ENCODE measurements at places on chromosomes 7 and 10.

DNA sequence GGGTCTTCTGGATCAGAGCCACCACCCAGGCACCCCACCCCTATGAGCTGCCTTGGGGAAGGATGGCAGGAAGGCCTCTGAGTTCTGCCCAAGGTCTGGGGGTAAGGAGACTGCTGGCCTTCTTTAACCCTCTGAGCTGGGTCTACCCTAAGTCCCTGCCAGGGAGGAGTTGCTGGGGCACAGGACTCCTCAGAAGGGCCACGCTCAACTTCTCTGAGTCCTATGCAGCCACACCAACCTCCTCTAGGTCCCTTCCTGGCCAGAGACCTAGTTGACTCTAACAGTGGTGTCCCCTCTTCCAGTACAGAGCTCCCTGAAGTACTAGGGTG, 2.6 kb upstream of the NEURL1 start:
- no peak for DNase-seq

DNA sequence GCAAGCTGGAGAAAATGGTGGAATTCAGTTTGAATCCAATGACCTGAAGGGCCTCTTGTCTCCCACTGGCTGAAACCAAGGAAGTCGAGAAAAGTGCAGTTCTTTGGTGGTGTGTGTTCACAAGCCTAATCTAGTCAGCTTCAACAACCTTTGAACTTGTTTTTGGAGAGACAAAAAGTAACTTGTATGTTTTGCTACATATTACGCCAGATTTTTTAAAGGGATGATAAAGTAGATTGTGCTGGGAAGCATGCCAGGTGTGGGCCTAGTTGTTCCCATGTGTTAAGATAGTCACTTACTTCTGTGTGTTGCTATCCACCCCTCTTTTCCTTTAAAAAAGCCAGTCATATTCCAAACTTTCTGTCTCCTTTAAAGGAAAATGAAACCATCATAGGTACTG, 79.7 kb upstream of the FAM3C start:
- no peak for DNase-seq

DNA sequence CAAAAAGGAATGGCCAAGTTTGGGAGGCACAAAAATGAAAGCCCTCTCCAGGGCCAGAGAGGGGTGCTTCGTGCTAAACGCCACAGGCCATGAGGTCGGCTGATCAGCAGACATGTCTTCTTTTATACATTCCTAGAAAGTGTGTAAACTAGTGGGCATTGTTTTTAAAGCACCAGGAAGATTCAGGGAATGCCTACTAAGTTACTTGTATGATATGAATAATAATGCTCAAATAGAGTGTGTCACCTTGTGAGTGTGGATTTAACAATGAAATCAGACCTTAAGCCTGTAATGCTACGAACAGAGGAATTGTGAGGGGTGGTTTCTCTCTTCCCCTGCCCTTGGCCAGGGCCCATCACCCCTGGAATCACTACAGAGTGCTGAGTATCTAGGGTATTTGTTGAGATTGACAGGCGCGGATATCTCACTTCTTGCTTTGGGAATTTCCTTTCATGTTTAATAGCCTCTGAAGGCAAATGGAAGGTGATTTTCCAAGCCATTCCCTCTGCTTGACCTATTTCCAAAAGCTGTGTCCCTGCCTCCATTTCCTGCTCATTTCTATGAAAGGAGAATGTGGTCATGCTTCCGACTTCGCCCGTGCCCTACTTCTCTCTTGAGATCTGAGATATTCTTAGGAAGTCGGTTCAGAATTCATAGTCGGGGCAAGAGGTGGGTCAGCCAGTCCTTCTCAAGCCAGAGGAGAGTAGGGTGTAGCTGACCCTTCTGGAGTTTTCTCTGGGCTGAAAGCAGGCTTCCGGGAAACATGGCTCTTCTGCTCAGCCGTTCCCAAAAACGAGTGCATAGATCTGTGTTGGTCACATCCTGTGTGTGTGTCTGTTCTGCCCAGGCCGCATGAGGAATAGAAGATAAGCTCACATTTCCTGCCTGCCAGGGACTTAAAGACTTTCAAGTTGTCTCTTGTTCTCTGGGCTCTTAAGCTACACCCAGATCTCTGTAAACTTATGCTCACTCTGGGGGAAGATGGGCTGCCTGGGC, 167.8 kb upstream of the ITGB1 start:
- no peak for DNase-seq

DNA sequence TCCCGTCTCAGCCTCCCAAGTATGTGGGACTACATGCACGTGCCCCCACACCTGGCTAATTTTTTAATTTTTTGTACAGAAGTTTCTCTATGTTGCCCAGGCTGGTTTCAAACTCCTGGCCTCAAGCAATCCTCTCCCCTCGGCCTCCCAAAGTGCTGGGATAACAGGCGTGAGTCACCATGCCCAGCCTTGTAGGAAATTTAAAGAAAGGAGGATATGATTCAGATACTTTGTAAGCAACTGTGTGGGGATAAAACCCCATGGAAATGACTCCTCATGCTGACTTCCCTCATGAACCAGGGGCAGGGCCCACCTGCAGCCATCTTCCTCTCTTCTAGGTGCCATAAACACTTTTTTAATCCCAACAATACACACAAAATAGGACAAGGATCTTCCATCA, 50.2 kb downstream of the APBB1IP start:
- DNase-seq = no peak

- no peak for DNase-seq
Measured at GRCh38 chr7:41882256-41882655, 179.4 kb upstream of the INHBA start.

- no peak for DNase-seq
Measured at GRCh38 chr7:80719261-80719660, 80.8 kb downstream of the CD36 start.

- no peak for DNase-seq
Measured at GRCh38 chr10:44674536-44675386, 236.4 kb upstream of the TMEM72 start.

DNA sequence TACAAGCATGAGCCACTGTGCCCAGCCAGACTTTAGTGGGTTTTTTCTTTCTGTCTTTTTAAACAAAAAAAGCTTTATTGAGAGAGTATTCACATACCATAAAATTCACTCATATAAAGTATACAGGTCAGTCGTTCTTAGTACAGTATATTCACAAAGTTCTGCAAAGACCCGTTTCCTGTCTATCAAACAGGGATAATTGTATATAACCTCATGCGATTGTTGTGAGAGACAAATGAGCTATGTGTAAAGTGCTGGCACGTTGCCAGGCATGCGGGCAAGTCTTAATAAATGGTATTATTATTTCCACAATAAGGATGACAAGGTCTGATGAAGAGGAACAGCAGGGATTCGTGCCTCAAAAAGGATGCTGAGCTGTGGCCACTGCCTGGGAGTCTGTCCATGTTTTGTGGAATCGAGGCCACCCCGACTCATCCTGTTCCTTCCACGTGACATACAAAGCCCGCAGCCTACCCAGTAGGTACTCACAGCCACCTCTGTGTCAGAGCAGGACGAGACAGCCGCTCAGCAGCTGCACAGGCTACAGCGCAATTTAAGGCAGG, 51.6 kb downstream of the SMKR1 start:
- no peak for DNase-seq

DNA sequence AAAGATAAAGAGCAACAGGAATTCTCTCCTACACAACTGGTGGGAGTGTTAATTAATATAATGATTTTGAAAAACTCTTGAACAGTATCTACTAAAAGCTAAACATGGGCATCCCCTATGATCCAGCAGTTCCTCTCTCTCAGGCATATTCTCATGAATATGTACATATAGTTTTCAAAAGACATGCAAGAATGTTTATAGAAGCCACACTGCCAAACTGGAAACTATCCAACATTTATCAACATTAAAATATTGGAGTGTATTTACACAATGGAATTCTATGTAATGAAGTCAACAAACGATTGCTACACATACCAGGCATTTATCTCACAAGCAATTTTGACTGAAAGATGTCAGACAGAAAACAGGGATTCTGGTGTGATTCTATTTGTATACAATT, 404.5 kb upstream of the ANKRD30A start:
- DNase-seq = no peak

Data from stimulated activated CD8-positive, alpha-beta memory T cell treated with anti-CD3 and anti-CD28 coated beads, Interleukin-7, amount 100 ng/mL, for 48 hours (primary cell).